ENCODE measurements at places on chromosomes 3 and 15.

DNA sequence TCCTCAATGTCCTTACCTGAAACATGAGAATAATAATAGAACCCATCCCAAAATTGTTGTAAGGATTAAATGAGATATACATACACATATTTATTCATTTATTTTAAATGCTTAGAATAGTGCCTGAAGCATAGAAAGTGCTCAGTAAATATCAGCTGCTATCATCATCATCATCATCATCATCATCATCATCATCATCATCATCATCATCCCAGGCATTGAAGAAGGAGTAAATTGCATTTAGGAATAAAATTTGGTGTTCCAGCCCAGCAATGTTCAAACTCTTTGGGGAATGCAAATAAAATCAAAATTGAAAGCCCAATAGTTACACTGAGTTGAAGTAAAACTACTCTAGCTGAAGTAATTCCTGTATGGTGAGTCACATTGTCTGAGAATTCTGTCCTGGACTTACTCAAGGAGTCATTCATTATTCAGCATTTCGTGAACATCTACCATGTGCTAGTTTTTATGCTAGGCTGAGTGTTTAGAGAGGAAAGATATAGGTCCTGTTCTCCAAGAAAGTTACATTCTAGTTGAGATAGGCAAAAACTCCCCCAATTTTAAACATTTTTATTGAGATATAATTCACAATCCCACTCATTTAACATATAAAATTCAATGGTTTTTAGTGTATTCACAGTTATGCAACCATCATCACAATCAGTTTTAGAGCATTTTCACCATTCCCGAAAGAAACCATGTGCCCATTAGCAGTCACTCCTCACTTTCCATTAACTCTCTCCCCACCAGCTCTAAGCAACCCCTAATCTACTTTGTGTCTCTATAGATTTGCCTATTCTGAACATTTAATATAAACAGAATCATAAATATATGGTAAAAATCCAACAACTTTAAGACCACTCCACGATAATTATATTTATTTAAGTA, 107.2 kb downstream of the FRMD5 start:
- DNase-seq = no peak

GRCh38 chr3:155217591-155217990, 75.9 kb downstream of the STRIT1 start:
- no peak for DNase-seq

- DNase-seq = peak; percentile 50
Observed at GRCh38 chr3:160564949-160565441, 376 bp downstream of the KPNA4 start.

DNA sequence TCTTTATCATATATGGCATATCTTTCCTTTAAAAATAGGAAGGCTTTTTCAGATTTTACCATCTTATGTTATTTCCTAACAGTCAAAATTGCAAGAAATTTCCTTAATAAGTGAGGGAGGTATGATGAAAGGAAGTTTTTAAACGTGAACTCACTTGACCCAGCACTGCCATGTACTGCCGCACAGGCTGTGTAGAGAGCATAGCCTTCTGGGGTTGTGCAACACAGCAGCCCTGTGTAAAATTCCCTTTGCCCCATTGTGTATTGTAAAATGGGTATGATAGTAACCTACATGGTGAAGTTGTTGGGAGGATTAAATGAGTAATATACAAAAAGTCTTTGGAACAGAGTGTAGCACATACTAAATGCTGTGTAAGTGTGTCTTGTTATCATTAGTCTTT, 78.6 kb downstream of the PEX5L start:
- DNase-seq = no peak

DNA sequence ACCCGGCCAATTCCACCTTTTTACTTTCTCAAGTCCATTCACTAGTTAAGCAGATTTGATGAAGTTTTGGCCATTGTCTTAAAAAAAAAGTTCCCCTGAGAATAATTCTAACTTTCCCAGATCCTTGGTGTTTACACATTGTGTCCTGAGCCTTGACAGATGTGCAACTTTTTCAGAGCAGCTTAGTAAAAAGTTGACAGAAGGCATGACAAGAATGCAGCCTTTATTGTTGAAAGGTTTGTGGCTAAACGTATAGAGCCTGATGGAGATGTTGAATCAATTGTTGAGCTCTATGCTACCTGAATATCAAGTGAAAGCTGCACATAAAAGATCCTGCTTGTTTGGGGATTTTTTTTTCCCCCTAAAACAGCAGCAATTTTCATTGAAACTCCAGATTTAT, 75.3 kb upstream of the CMTM7 start:
- DNase-seq = no peak

DNA sequence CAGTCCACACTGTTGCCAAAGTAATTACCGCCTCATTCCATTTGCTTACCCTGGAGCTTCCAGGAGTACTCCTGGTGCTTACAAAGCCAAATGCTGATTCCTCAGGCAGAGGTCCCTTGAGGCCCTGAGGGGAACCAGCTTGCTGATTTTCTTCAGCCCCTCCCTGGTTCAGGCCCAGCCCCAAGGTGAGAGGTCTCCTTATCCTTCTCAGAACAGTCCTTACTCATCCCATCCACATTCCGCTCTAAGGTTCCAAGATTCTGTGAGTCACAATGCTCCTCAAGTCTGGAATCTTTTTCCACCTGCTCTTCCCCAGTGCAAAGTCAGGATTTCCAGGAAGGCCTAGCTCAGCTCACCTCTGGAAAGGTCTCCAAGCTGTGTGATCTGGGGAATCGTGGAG, 1.8 kb upstream of the ATP10A start:
- no peak for DNase-seq

- DNase-seq = no peak
Observed at GRCh38 chr15:59105854-59106253, 908 bp downstream of the CCNB2 start.

DNA sequence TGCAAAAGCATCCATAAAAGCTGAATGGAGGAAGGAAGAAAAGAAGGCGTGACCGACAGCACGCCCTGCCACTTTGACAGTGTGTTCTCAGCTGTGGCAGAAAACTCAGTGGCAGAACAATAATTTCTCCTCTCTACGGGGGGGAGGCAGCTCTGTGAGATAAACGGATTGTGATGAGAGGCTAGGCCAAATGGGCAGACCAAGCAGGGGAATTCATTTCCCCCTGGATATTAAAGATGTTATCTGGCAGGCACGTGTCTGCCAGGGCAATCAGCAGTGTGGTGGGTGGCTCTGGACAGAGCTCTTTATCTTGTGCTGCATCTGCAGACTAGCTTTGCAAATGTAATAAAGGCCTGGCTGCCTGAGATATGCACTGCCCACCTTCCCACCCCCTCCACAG, 1.9 kb upstream of the RMDN3 start:
- DNase-seq = no peak

- DNase-seq = no peak
Observed at GRCh38 chr3:52191663-52192062, 6.3 kb upstream of the ALAS1 start.

DNA sequence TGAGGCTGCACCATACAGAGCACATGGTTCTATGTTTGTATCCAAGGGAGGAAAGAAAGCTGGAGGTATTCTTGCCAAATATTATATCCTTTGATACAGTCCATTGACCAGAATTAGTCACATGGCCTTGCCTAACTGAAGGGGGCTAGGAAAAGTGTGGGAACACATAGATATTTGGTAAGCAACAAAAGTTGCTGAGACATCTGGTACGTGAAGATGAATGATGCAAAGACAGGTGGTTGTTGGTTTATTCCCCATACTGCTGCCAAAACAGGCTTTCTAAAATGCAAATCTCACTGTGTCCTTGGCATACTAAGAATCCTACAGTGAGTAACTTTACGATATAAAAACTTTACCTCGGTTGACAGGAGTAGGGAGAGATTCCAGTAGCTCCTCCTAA, 162.2 kb downstream of the VGLL3 start:
- no peak for DNase-seq

DNA sequence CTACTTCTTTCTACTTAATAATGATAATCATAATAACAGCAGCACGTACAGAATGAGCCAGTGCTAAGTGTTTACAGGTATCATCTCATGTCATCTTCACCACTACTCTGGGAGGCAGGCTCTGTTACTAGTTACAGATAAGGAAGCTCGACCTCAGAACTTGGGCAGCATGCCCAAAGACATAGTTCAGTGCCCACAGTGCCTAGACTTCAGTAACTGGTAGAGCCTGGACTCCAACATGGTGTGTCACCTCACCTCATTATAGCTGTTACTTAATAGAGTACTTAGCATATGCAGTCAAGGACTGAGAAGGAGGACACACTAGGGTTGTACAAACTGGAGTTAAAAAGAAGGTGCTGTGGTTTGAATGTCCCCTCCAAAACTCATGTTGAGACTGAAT, 7.6 kb downstream of the GADL1 start:
- no peak for DNase-seq

DNA sequence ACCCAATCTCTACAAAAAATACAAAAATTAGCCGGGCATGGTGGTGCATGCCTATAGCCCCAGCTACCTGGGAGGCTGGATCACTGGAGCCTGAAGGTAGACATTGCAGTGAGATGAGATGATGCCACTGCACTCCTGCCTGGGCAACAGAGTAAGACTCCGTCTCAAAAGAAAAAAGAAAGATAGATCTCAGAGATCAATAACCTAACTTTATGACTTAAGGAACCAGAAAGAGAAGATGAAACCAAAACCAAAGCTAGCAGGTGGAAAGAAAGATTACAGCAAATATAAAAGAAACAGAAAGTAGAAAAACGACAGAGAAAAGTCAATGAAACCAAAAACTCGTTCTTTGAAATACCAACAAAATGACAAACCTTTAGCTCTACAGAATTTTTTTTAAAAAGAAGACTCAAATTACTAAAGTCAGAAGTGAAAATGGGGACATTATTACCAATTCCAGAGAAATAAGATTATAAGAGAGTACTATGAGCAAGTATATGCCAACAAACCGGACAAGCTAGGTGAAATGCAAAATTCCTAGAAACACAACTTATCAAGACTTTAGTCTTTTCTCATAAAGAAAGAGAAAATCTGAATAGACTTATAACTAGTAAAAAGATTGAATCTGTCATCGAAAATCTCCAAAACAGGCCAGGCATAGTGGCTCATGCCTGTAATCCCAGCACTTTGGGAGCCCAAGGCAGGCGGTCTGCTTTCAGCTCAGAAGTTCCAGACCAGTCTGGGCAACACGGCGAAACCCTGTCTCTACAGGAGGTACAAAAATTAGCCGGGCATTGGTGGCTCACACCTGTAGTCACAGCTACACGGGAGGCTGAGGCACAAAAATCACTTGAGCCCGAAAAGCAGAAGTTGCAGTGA, 35.0 kb downstream of the ACAP2 start:
- no peak for DNase-seq

GRCh38 chr3:188348435-188349244, 194.7 kb downstream of the LPP start:
- no peak for DNase-seq

DNA sequence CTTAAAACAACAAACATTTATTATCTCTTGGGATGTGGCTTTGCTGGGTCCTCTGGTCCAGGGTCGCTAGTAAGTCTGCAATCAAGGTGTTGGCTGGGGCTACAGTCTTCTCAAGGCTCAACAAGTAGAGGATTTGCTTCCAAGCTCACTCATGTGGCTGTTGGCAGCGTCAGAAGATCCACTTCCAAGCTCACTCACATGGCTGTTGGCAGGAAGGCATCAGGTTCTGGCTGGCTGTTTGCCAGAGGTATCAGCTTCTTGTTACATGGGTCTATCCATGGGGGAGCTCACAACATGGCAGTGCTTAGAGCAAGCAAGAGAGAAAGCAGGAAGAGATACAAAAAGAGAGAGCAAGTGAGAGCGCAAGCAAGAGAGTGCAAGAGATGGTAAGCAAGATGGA, 15.0 kb upstream of the BNC1 start:
- no peak for DNase-seq

DNA sequence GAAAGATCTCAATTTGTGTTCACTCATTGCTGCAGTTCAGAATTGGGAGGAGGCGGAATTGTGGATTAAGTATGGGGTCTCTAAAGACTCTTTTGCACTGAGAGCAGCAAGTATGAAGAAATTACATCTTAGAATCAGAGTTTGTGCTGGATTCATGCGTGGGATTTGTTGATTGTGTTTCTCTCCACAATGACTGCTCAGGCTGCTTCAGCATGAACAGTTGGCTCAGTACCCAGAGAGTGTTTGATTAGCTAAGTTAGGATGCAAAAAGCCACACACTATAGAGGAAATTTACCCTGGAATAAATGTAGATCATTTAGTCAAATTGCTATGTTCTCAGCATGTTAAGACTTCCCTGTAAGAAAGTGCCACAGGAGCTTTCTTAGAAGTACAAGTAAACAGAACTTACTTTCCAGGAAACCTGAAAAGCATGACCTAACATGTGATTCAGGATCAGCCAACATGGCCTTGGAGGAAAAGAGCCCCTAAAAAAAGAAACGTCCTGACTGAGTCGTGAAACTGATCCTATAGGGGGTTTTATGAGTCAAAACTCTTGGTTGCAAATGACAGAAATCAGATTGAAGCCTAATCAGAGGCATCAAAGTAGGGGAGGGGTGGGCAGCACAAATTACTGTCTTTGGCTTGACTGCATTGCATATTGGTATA, 32.6 kb downstream of the HHLA2 start:
- DNase-seq = no peak

GRCh38 chr3:88810455-88810854, 297.0 kb upstream of the EPHA3 start:
- DNase-seq = no peak

- DNase-seq = no peak
Observed at GRCh38 chr15:48825075-48825474, 14.2 kb upstream of the CEP152 start.

- no peak for DNase-seq
Observed at GRCh38 chr3:190492129-190492528, 21.8 kb upstream of the IL1RAP start.

DNA sequence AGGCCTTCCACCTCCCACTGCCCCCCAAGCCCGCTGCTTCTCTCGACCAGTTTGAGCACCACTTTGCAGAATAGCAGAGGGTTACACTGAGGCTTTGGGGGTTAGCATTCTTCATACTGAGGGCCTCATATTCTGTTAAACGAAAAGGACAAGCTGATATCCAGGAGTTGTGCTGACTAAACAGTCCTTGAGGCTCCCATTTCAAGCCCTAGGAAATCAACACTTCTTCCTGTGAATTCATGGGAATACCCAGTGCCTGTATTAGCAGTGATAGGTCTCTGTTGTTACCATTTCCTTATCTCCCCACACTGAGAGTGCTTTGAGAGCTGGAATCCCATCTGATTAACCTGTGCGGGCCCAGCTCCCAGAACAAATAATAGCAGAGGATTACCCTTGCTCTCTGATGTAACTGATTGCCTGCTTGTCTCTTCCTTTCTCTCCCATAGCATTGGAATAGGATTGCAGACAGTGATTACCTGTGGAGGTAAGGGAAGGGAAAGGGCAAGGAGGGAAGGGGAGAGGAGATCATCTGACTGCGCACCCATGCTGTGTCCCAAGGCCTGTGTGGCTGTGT, 930 bp downstream of the FBXW12 start:
- DNase-seq = no peak

GRCh38 chr3:52005571-52005986, 9.9 kb upstream of the RPL29 start:
- DNase-seq = no peak

DNA sequence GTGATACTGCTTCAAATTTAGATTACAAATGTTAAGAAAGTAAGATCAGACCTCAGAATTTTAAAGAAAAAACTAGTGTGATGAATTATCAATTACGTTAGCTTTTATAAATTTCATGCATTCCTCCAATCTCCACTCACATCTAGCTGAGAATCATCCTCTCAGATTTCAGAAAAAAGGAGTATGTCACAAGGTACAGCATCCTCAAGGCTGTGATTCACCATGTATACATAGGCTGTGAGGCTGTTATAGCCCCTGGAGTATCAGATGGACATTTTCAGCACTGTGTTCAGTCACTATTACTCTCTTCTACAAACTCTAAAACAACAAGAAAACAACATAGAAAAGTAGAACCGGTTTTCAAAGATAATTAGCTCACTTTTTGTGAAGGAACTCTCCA, 214.4 kb downstream of the PCCB start:
- no peak for DNase-seq

Data from stimulated activated CD4-positive, alpha-beta T cell treated with anti-CD3 and anti-CD28 coated beads, Interleukin-4, amount 100 ng/mL, for 48 hours (primary cell).